Smooth muscle cell of trachea (primary cell): ENCODE measurements at places on chromosomes 5 and 9. TPM values are rescaled to one million over a fixed set of nuclear protein-coding genes. Genes with fewer than 3 reads are reported as not detected.

The DPYSL3 gene
- total RNA-seq: 175 and 185 TPM in 2 replicates

The MCC gene
- total RNA-seq: 33.5 and 51.3 TPM in 2 replicates

The FBXW11 gene
- total RNA-seq: 75.0 and 88.2 TPM in 2 replicates

The KYAT1 gene
- 9.1 and 13.7 TPM in 2 replicates for total RNA-seq

The LECT2 gene
- total RNA-seq: not detected in 2 replicates

The SUSD3 gene
- total RNA-seq: 0.73 and 1.3 TPM in 2 replicates

The GARIN3 gene
- total RNA-seq: not detected in 2 replicates

The SHOC1 gene
- under 0.01 and 0.17 TPM in 2 replicates for total RNA-seq
